ENCODE measurements at places on chromosomes 6 and 20.

- DNase-seq = peak; percentile 79
Measured at GRCh38 chr20:49230561-49231133, 11.4 kb downstream of the DDX27 start.

GRCh38 chr6:12844284-12845223 lies 128.0 kb downstream of the PHACTR1 start:
- DNase-seq = peak; percentile 60

DNA sequence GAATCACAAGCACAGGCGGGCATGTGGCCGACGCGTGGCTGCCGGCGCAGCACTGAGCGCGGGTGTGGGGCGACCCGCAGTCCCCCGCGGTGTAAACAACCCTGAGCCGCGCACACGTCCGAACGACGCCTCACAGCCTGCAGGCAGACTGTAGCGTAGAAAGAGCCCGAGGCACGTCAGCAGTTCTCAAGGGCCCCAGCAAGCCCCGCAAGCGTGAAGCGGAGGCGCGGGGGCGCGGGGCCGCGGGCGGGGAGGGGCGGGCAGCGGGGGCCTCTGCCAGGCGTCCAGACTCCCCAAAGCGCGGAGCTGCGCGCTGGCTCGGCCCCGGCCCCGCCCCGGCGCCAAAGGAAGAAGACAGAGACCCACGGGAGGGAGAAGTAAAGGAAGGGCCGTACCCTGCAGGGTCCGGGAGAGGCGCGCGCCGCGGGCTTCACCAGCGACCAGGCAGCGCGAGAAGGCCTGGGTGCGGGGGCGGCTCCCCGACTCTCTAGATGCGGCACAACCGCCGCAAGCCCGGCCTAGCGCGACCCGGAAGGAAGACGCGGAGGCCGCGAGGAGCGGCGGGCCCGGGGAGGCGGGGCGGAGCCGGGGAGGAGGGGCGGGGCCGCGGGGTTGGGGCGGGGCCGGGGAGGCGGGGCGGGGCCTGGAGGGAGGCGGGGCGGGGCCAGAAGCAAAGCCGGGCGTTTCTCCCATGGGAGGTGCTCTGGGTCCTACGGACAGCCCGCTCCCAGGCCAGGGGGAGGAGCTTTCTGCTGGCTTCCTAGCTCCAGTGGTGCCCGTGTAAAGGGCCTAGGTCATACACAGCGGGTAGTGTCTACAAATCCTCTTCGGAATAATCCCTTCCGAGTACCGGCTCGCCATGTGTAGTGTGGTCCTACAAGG lies at the start of gene FBXL4:
TSS of gene FBXL4 (minus strand) at position 536 of the 882 bp plus-strand sequence. CDS start 20,958 bp downstream, outside the sequence.
- peak; percentile 93 for DNase-seq

- DNase-seq = peak; percentile 54
Measured at GRCh38 chr20:38196592-38196991, 31.5 kb upstream of the TGM2 start.

GRCh38 chr6:49300443-49300842 lies 162.6 kb downstream of the MMUT start:
- no peak for DNase-seq

DNA sequence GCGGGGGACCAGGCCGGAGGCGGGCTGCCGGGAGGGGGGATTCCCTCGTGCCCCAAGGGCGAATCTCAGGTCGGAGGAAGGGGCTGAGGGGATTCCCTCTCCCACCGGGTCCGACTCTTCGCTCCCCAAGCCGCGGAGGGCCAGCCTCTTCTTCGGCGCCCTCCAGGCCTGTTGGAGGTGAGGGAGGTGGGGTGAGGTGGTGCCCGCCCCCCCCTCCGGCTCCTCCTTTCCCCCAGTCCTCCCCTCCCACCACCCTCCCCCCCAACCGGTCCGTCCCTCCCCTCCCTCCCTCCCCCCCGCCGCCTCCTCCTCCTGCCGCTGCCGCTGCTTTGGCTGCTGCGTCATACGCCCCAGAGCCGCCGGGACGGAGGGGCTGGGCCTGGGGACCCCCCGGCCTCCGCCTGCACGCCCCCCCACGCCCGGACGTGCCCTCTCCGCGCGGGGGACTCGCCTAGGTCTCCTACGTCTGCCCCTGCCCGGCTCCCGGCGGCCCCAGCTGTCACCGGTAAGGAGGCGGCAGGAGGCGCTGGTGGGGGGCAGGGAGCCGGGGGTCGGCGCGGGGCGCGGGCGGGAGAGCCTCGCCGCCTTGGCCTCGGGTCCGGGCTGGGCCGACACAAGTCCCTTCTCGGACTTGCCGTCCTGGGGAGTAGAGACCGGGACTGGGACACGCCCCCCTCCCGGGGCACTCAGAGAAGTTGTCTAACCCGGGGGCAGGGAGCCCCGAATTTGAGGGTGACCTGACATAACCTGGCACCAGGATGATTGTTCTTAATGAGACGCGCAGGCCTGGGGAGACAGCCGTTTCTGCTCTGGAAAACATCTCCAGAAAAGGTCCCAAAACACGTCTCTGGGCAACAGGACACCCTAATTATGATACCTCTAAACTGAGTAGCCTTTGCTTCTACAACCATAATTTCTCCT lies at the start of gene PHF1:
TSS of gene PHF1 (plus strand) at position 304 of the 921 bp plus-strand sequence. CDS start 1,250 bp downstream, outside the sequence.
- DNase-seq = peak; percentile 89

- no peak for DNase-seq
Measured at GRCh38 chr6:152161501-152161900, 354.0 kb downstream of the ESR1 start.

- peak; percentile 30 for DNase-seq
Measured at GRCh38 chr6:5174756-5175549, 85.8 kb downstream of the LYRM4 start.

DNA sequence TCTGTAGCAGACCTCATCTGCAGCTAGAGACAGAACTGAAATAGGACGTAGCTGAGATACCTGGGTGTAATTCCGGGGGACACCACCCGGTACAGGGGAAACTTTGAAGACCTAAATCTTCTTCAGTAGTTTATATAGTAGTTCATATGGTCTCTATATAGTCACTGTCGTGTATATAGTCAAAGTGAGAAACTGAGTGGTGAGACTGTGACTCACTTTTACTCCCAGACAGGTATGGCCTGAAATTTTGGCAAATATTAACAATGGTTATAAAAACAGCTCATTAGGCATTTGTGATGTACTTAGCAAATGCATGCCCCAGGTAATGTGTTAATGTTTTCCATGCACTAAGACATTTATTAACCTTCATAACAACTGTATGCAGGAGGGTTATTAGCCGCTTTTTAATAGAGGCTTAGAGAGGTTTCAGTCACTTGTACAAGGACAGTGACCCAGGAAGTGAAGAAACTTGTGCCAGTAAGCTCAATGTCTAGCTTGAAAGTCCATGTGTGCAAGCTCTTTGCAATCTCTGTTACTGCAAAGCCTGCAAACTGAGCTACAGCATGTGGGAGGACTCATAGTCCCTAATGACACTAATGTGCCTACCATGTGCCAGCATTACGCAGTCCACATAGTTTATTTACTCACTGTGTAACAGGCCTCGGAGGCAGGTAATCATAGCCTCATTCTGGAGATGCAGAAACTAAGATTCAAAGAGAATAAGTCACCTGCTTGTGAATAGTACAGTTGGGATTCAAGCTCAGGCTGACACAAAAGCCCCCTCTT lies 165.4 kb upstream of the CHD6 start:
- DNase-seq = no peak

GRCh38 chr6:63509652-63510352 lies 62.5 kb upstream of the LOC128125822 start:
- DNase-seq = no peak

- no peak for DNase-seq
Measured at GRCh38 chr6:72524011-72524645, 97.7 kb upstream of the KCNQ5 start.

- peak; percentile 10 for DNase-seq
Measured at GRCh38 chr6:40727271-40727670, 140.1 kb upstream of the LRFN2 start.

DNA sequence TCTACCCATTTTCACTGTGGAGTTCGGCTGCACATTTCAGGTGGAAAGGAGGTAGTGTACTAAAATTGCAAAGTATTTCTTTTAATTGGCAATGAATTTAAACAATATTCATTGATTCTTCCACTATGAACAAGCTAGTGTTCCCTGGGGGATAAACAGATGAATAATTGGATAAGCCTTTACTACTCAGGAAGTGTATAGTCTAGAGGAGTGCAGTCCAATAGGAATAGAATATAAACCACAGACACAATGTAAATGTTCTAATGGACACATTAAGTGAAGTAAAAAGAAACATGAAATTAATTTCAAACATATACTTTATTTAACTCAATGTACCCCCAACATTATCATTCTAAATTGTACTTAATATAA lies 28.7 kb downstream of the SGK1 start:
- DNase-seq = no peak

DNA sequence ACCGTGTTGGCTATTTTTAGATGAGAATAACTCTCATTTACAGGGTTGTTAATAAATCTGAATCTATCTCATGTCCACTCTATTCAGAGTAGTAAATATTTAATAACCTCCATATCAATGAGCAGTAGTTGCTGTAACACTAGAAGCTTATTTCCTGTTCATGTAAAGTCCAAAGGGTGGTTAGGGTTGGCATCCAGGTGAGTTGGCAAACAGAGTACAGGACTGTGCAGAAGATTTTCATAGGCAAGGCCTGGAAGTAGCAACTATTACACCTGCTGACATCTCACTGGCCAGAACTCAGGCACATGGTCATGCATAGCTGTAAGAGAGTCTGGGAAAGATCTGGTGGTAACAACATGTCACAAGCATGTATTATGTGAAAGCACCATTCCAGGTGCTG lies 147.5 kb downstream of the PHF3 start:
- DNase-seq = no peak

Measured in hematopoietic multipotent progenitor cell treated with erythropoietin and hydrocortisone succinate and interleukin-3 and kit ligand, for 6 days (in vitro differentiated cells).